ENCODE measurements at places on chromosomes 1 and 21.

- no peak for DNase-seq
Measured at GRCh38 chr1:86948212-86948611, 33.8 kb downstream of the HS2ST1 start.

DNA sequence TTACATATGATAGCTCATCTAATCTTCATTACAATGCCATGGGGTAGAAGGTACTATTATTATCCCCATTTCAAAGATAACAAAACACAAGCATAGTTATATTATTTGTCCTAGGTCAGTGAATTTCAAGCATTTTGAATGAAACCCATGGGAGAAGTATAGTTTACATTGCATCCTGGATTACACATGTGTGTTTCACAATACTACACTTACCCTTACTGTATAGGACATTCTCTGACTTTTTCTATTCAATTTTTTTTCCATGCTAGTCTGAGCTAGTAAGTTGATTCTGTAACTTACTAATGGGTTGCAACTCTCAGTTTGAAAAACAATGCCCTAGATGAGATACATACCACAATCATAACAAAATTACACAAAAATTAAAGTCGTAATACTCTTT, 8.7 kb upstream of the GPX7 start:
- no peak for DNase-seq

DNA sequence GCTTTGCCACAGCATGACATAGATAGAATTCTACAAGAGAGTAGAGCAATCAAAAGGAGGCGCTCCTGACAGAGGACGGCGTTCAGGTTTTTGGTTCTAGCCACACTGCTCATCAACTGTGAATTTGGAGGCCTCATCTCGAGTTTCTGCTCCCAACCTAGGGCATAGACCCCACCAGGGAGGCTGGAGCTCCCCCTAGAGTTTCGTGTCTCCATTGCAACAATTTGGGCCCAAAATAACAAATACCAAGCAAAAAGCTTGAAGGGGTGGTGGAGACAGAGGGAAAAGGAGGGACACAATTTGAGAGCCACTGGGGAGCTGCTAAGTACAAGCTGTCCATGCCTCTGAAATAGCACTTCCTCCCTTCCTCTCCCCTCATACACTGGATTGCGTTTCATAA, 297.0 kb downstream of the GPATCH2 start:
- DNase-seq: peak; percentile 45

DNA sequence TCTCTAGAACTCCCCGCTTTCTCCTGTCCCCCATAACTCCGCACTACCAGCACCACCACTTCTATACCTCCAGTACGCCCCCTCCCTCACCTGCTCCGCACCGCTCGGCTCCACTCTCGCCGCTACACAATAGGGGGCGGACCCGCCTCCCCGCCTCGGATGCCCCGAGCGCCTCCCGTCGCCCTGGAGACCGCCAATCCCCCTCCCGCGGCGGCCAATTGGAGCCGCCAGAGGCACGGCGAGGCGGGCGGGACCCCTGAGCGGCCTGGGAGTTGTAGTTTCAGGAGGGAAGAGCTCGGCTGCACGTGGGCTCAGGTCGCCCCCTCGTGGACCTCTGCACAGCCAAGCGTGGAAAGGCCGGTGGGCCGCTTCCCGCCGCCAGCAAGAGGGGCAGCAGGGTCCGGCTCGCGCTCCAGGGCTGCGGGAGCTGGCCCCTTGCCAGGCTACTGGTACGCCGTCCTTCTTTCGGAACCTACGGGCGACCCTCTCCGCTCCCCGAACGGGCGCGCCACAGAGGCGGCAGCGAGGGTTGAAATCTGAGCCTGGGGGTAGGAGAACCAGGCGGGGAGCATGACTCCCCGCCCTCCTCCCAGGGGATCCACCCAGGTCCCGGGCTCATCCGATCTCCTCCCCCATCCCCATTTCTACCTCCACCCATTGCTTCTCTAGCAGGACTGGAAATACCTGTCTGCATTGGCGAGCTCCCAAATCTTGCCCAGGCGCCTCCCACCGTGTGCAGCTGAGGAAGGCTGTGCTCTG, at the start of gene IGSF9:
Gene IGSF9, minus strand, starts transcription at position 131 of the 759 bp plus-strand sequence. CDS start 2,159 bp downstream, outside the sequence.
- DNase-seq: peak; percentile 84

DNA sequence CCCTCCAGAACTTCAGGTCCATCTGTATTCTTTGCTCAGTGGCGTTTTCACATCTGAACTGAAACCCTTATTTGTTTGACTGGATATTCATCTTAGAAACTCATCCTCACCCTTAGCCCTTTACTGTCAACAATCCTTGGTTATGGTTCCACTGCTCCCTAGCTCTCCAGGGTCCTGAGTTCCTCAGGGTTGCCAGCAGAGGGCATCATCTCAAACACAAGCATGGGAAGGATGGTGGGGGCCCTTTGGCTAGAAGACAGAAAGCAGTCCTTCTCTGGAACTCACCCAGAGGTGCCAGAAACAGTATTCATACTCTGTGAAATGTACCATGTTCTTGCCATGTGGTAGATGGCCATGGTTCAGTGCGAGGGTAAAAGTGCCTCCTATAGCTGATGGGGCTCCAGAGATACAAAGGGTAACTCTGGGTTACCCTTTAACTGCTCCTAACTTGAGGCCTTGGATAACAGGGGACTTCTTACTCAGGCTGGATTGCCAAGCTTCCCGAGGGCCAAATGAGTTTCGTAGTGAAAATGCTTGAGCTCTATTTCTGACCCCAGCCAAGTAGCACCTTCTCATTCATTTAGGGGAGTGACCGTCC, 11.3 kb downstream of the NCSTN start:
- no peak for DNase-seq

DNA sequence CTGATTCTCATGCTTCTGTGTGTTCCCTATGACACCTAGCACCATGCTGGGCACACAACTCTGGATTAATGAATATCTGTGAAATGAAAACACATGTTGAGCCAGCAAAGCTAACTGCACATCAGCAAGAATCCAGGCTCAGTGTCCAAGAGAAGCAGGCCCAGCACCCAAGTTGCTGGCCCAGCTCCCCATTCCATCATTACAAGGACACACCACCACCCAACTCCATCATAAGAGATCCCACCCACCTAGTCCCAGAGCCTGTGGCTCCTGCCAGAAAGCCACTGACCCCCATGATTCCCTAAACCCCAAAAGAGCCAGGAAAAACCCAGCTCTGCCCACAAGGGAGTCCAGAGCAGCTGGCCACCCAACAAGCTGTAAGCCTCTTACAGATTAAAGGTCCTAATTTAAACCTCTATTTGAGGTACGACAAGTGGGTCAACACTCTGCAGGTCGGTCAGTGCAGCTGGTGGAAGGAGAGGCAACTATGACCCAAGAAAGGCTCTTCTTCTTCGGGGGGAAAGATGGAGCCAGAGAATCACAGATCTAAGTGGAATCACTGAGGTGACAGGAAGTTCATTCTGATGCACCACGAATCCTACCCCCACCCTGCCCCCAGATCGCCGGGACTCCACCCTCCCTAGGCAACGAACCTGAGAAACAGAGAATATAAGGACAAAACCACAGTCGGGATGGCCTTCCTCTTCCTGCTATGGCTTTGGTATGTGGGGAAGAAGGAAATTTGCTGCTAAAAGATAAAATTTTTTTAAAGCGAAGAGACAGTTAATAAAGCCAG, 58.2 kb downstream of the CD34 start:
- DNase-seq: no peak

DNA sequence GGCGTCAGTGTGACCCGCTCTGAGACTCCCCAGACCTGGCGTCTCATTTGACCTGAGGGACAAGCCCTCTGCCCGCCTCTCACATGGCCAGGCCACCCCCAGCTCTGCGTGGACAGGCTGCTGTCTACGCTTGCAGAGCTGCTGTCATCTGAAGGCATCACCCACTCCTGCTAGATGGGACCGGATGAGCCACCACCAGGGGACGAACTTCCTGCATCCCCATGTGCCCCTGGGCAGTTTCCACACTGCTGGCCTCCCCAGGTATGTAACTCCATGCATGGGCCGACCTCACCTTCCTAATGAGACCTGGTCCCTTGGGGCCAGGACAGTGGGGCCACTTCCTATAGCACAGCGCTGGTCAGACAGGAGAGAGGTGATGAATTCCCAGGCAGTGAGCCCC, 121.5 kb downstream of the PSMG1 start:
- DNase-seq: no peak

GRCh38 chr1:221228594-221228993, 349.4 kb downstream of the HLX start:
- no peak for DNase-seq

GRCh38 chr1:5970610-5971273, 21.5 kb downstream of the NPHP4 start:
- DNase-seq: peak; percentile 66

GRCh38 chr1:59605184-59605583, 209.6 kb upstream of the HOOK1 start:
- DNase-seq: no peak

- DNase-seq: no peak
Measured at GRCh38 chr1:212977781-212978645, 27.7 kb downstream of the VASH2 start.

- DNase-seq: no peak
Measured at GRCh38 chr1:193538003-193538354, 351.6 kb upstream of the B3GALT2 start.

- DNase-seq: no peak
Measured at GRCh38 chr1:53625766-53626520, 113.0 kb downstream of the GLIS1 start.

DNA sequence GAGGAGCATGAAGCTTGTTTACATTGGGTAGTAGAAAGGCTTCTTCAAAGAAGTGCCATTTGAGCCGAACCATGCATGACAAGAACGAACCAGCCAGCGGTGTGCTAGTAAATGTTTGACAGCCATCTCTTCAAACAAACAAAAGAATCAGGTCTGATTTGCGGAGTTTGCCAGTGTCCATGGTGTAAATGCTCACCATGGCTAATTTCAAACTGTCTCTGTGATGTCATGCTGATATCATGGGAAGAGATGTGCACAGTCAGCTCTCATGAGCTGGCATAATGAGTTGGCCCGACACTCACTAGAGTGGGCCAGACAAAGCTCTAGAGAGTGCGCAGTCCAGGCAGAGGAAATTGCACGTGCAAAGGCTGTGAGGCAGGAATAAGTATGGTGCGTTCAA, 101.1 kb downstream of the KAZN start:
- no peak for DNase-seq

- no peak for DNase-seq
Measured at GRCh38 chr1:32184650-32185049, 5.2 kb downstream of the TXLNA start.

- peak; percentile 65 for DNase-seq
Measured at GRCh38 chr1:54989473-54989872, 9.0 kb downstream of the TMEM61 start.

DNA sequence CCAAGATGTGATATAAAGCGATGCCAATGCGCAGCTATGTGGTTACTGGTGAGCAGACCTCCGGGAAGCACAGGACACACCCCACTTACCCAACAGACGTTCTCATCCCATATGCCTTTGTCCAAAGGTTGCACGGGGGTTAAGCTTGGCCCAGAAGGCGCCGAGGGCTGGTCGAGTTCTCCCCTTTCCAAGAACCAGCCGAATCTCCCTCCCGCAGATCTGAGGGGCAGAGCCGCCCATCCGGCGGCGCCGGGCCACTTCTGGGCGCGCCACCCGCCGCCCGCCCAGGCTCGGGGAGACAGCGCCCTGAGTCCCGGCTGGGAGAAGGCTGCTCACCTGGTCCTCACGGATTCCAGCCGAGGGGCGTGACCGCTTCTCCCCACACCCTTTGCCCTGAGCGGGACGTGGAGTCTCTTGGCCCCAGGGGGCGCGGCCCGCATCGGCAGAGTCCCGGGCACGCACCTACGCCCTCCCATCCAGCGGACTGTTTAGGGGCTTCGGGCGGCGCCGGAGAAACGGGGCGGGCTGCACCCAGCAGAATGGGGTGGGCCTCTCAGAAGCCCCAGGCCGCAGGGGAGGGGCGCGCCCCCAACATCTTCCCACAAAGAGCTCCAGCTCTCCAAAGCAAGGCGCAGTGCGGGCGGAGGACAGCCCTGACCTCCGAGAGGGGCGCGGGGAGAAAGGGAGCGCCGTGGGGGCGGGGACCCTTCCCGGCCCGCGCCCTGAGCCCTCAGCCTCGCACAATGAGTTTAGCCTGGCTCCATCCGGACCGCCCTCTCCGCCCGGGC, 615 bp downstream of the GPR161 start:
- peak; percentile 69 for DNase-seq

DNA sequence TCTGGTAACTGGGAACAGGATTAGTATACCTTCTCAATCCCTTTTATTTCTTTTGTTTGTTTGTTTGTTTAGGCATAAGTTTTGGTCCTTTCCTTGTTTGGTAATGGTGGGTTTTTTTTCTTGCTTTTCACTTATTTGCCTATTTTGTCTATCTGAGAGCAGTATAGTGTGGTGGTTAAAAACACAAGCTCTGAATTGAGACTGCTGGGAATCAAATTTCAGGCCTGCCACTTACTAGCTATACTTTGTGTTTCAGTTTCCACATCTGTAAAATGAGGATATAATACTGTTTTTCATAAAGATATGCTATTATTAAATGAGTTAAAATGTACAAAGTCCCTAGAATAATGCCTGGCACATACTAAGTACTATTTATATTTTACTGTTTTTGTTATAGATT, 81.6 kb upstream of the IVNS1ABP start:
- DNase-seq: no peak

GRCh38 chr1:235953801-235954200, 87.1 kb upstream of the LYST start:
- no peak for DNase-seq

GRCh38 chr21:43925096-43925481, 60.1 kb downstream of the AGPAT3 start:
- DNase-seq: peak; percentile 95

DNA sequence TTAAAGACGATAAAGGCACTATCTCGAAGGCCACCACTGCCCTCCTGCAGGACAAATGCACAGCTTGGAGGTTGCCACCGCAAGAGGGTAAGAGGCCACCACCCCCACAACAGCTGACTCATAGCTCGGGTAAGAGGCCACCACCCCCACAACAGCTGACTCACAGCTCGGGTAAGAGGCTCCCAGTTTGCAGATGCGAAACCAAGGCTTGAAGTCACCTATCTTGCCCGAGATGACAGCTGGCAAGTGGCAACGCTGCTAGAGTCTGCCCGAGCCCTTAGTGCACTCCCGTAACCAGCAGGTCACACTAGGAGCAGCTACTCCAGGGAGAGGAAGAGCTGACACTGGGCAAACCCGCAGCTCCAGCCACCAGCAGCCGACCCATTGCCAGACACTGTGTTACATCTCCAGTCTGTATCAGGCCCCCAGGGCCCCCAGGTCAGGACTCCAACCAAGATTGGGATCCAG, 17.1 kb upstream of the SPSB1 start:
- DNase-seq: peak; percentile 45

DNA sequence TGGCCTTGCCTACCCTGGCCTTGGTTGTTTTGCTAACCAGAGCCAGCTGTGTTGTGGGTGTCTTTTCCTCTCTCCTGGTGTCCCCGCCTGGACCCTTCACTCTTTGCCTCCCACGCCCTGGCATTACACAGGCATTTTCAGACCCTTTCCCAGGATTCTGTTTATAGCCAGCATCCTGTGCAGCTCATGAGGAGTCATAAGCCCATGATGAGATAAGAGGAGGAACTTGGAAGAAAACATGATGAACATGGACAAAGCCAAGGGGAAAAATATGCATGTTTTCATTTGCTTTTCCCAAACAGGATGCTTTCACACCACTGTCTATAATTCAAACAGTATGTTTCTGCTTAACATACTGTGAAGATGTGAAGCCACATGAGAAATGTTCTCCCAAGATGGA, 18.7 kb upstream of the WARS2 start:
- DNase-seq: no peak
